ENCODE measurements at places on chromosomes 4 and X. TPM values are rescaled to one million over a fixed set of nuclear protein-coding genes. Genes with fewer than 3 reads are reported as not detected.

DNA sequence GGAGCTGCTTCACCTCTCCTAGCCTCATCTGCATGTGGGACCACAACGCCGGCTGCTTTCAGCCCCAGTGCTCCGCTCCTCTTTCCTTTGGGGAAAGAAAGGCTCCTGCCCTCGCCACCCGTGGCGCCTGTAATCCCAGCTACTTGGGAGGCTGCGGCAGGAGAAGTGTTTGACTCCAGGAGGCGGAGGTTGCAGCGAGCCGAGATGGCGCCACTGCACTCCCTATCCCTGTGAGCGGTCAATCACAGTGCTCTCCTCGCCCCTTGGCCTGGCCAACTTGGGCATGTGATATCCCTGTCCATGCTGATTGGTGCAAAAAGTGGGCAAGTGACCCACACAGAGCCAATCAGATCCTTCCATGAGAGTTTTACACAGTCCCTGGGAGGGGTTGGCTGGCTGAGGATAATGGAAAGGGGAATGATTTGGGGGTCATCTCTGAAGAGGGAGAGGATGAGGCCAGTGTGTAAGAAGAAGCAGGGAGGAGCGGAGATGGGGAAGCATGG is 56.2 kb downstream of the WFS1 start:
- H3K27me3 ChIP-seq = no peaks in the 10 kb centered on the region
- H3K27ac ChIP-seq = no peak overlapping the region
- H3K4me1 ChIP-seq = no peaks in the 10 kb centered on the region
- no peak for DNase-seq

- H3K4me1 ChIP-seq = no peaks in the 10 kb centered on the region
- DNase-seq = no peak
- no peaks in the 10 kb centered on the region for H3K36me3 ChIP-seq
- no peak overlapping the region for H3K27ac ChIP-seq
- H3K27me3 ChIP-seq = no peaks in the 10 kb centered on the region
These were observed 65.7 kb upstream of the KCNIP4 start for GRCh38 chr4:22014222-22014741.

GRCh38 chr4:68864438-68865187 is 48.8 kb downstream of the UGT2B10 start:
- H3K4me1 ChIP-seq = no peaks in the 10 kb centered on the region
- H3K27ac ChIP-seq = no peak overlapping the region
- H3K4me3 ChIP-seq = no peak overlapping the region
- no peaks in the 10 kb centered on the region for H3K36me3 ChIP-seq
- H3K27me3 ChIP-seq = no peaks in the 10 kb centered on the region
- no peak for DNase-seq

DNA sequence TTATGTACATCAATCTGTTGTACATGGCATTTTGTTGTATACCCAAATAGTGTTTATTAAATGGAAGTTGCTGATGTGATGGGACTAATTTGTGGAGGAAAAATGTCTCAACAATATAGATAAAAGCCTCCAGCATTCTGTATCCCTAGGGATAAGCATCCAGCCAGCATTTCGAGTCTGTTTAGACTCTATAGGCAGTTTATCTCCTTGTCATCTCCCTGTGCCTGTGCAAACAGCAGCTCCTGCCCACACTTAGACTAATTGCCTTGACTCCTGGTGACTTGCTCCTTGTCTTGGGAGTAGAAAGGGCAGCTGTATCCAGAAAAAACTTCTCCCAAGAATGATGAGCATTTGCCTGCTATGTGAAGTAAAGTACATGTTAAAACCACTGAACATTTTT is 83.8 kb downstream of the DOCK11 start:
- no peaks in the 10 kb centered on the region for H3K27me3 ChIP-seq
- H3K36me3 ChIP-seq = no peaks in the 10 kb centered on the region
- H3K4me1 ChIP-seq = no peaks in the 10 kb centered on the region
- no peak overlapping the region for H3K4me3 ChIP-seq
- H3K27ac ChIP-seq = no peak overlapping the region

- H3K4me3 ChIP-seq = no peak overlapping the region
- no peak overlapping the region for H3K27ac ChIP-seq
- DNase-seq = no peak
- no peaks in the 10 kb centered on the region for H3K36me3 ChIP-seq
These were observed 363.9 kb downstream of the MID1IP1 start for GRCh38 chrX:39165185-39165584.

DNA sequence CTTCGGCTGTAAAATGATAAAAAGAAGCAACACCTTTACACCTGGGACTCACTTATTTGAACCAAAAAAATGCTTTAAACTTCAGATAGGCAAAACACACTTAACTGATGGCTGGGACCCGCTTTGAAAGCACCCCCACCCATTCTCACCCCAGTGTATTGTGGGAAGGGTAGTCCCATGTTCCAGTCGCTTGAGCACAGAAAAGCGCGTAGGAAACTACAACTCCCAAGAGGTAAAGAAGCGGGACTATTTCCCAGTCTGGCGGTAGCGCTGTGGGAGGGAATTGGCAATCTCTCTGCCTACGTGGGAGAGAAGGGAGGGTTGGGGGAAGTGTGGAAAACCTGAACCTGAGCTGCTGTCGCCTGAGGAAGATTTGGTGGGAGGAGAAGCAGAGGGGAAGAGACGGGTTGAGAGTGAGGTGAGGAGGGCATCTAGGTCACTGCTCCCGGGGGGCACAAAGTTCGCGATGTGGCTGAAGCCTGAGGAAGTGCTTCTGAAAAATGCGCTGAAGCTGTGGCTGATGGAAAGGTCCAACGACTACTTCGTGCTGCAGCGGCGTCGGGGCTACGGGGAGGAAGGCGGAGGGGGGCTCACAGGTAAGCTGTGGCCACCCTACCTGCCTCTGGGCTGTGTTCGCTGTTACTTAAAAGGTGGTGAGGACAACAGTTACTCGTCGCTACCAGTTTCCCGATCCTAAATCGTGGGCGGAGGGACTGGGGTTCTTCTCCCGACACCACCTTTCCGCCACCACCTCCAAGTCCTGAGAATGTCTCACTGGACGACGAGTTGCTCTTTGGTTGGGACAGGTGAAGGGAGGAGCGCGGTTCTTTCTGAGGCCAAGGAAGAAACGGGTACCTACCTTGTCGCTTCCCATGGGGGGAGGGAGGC is at the start of gene TBC1D8B:
TBC1D8B (plus strand) TSS at position 286 of the 888 bp plus-strand sequence; CDS start at position 467, 181 bp downstream.
- H3K4me1 ChIP-seq = no peaks in the 10 kb centered on the region
- peak within 1 kb of the TSS; percentile 83 for H3K4me3 ChIP-seq
- peak; percentile 92 for DNase-seq

GRCh38 chr4:177118596-177118995 is 191.1 kb upstream of the NEIL3 start:
- no peaks in the 10 kb centered on the region for H3K27me3 ChIP-seq
- peaks cover 14% of the 10 kb centered on the region for H3K4me1 ChIP-seq
- H3K27ac ChIP-seq = peak overlapping the region; percentile 60

GRCh38 chrX:97597954-97598353 is 714.2 kb downstream of the RPA4 start:
- H3K4me3 ChIP-seq = no peak overlapping the region
- H3K27me3 ChIP-seq = no peaks in the 10 kb centered on the region
- H3K27ac ChIP-seq = no peak overlapping the region
- no peaks in the 10 kb centered on the region for H3K4me1 ChIP-seq
- H3K36me3 ChIP-seq = no peaks in the 10 kb centered on the region

DNA sequence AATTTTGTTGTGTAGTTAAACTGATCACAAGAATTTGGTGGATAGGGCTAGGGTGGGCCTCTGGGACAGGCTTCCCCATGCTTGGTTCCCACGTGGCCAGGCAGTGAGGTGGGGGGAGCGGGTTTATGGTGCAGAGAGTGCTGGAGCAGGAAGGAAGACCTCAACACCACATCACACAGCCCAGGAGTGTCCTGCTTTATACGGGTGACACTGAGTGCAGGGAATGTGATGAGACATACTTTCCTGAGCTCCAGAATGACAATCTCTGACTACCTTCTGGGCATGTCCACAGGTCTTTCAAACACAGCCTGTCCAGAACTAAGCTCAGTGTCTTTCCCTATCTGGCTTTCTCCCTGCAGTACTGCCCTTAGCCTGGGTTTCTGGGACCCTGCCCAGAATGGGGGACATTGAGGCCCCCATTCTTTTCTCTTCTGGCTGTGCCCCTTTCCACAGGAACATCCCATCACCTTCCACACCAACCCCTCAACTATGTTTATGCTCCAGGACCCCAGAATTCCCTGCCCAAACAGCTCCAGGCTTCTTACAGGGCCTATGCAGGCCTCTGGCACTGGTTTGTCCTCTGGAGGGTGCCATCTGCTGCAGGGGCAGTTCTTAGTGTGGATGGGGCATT is 36.5 kb upstream of the RASL11B start:
- no peaks in the 10 kb centered on the region for H3K27me3 ChIP-seq
- DNase-seq = no peak
- no peaks in the 10 kb centered on the region for H3K36me3 ChIP-seq
- peaks cover 17% of the 10 kb centered on the region for H3K4me1 ChIP-seq

GRCh38 chr4:101345271-101345595 is 2.1 kb downstream of the PPP3CA start:
- no peaks in the 10 kb centered on the region for H3K27me3 ChIP-seq
- no peak for DNase-seq
- H3K36me3 ChIP-seq = no peaks in the 10 kb centered on the region
- H3K4me3 ChIP-seq = peak overlapping the region; percentile 56
- H3K4me1 ChIP-seq = peaks cover 5% of the 10 kb centered on the region

DNA sequence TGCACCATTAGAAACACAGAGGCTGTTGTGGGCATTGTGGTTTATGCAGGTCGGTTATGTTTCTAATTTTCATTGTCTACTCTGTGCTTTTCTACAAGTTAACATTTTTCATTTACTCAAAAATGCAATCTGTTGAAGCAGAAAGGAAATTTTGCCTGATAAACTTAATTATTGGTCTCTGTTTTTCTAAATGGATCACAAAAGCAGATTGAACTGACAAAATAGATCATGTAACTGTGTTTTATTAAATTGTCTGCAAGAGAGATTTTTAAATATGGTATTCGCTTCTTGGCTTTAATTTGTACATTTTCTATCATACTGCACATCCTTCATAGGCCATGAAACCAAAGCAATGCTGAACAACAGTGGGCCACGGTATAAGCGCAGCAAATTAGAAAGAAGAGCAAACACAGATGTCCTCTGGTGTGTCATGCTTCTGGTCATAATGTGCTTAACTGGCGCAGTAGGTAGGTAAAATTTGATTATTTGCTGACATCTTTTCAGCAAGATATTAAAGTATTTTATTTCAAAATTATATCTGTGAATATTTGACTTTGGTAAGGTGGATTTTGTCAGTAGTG is 50.6 kb downstream of the ATP10D start:
- no peaks in the 10 kb centered on the region for H3K36me3 ChIP-seq
- H3K27ac ChIP-seq = no peak overlapping the region
- H3K27me3 ChIP-seq = no peaks in the 10 kb centered on the region

DNA sequence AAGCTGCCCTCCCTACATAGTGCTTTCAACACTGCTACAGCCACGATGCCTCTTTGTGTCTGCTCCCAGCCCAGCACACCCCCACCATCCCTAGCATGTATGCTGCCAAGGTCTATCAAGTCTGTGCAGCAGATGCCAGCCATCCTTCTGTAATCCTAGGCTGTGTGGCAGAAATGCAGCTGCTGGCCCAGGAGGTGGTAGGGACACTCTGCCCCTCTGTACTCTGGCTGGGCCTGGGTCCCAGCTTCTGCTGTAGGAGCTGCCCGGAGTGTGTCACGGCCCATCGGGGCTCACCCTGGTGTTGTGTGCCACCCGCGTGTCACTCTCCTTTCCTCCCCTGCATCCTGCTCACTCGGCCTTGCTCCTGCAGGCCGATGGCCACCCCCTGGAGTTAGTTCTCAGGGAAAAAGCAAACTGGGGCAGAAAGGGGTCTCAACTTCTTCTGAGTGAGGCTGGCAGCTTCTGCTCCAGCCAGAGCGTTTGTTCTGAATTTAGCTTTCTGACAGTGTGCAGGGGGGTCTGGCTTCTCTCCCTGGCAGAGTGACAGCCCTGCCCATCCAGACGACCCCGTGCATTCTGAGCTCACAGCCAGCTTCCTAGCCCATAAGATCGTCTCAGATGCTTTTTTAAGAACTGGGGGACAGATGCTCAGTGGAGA is 22.7 kb downstream of the PSAPL1 start:
- no peaks in the 10 kb centered on the region for H3K4me1 ChIP-seq
- no peaks in the 10 kb centered on the region for H3K36me3 ChIP-seq
- no peak overlapping the region for H3K27ac ChIP-seq

DNA sequence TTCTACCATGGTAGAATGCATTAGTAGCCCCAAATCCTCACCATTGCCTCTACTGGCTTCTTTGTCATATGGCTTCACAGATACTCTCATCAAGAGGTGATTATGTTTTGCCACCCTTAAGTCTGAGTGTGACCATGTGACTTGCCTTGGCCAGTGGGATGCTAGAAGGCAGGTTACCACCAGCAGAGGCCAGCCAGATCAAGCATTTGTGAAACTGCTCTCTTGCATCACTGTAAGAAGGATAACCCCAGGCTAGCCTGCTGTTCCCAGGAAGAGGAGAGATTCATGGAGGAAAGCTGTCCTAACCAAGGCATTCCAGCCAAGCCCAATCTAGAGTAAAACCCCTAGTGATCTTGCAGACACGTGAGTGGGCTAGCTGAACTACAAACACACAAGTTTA is 46.8 kb downstream of the USP46 start:
- no peak overlapping the region for H3K27ac ChIP-seq
- no peak for DNase-seq
- no peaks in the 10 kb centered on the region for H3K27me3 ChIP-seq
- H3K36me3 ChIP-seq = no peaks in the 10 kb centered on the region

DNA sequence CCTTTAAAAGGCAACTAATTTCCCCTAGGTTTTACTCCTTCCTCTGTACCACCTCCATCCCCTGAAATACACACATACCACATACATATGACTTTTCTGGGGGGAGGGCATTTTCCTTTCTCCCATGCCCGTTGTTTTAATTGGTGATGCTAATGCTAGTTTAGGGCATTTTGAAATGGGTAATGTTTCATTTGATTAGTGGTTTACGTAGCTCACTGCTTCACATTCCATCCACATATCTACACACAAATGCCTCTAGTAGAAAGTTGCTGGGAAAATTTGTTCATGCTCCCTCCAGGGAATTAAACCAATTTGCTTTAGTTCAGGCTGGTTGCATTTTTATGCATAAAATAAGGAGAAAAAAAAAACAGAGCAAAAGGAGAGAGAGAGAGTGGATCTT is 231.2 kb downstream of the FRAS1 start:
- no peak overlapping the region for H3K27ac ChIP-seq
- no peaks in the 10 kb centered on the region for H3K36me3 ChIP-seq
- H3K27me3 ChIP-seq = peaks cover 5% of the 10 kb centered on the region
- no peak for DNase-seq

GRCh38 chr4:143390764-143391163 is 54.1 kb downstream of the GAB1 start:
- DNase-seq = no peak
- H3K4me1 ChIP-seq = peaks cover 34% of the 10 kb centered on the region
- no peak overlapping the region for H3K27ac ChIP-seq
- H3K27me3 ChIP-seq = no peaks in the 10 kb centered on the region

- H3K36me3 ChIP-seq = no peaks in the 10 kb centered on the region
- peaks cover 10% of the 10 kb centered on the region for H3K4me1 ChIP-seq
- no peaks in the 10 kb centered on the region for H3K27me3 ChIP-seq
- DNase-seq = peak; percentile 96
These were observed 93.3 kb downstream of the SYNPO2 start for GRCh38 chr4:118981839-118982381.

The TMEM255A gene
- under 0.01 TPM for total RNA-seq

The TMEM271 gene
- not detected for total RNA-seq

The MAGEA9B gene
- not detected for total RNA-seq

The ARX gene
- total RNA-seq = not detected
